ENCODE measurements at places on chromosomes 13 and 19.

GRCh38 chr13:107680115-107680514, 535.2 kb downstream of the LIG4 start:
- DNase-seq: no peak

DNA sequence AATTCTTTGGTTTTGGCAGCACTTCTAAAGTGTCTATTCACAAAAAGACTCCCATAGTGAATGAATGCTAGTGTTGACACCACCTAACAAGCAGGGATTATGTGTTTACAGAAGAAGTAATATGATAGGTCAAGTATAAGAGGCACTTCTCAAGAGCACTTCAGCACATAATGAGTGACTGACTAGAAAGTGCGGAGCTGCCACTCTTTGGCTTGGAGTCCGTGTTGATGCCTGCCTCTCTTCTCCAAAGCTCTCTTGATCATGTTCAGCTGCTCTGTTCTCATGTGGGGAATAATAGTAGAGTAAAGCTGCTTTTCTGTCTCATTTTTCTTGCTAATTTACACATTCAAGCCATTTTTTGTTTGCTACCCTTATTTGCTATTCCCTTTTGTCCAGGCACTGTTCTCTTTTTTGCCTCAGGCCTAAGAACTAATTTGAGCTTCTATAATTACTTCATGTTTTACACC, 22.7 kb upstream of the MAB21L1 start:
- DNase-seq: no peak

DNA sequence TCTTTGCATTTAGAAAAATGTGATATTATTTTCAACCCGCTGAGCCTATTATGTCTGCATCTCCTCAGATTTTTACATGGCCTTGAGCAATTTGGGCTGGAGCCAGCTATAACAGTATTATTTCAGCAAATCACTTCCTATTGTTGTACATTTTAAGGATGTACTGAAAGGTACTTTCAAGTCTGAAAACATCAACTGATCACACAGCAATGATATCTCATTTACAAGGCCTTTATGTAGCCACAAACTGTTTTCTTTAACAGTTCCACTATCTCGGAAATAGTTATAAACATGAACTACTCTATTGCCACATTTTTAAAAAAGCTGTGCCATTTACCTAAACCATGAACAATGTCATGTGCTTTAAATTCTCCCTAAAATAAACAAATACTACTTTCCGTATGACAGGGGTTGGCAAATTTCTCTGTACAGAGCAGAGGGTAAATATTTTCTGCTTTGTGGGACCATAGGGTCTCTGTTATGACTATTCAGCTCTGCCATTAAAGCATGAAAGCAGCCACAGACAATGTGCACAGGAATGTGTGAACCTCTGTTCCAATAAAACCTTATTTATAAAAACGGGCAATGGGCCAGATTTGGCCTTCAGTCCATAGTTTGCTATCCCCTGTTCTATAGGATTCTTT, 560.4 kb downstream of the GPC6 start:
- DNase-seq: no peak

- DNase-seq: no peak
Measured at GRCh38 chr13:45240143-45240542, 39.3 kb upstream of the KCTD4 start.

DNA sequence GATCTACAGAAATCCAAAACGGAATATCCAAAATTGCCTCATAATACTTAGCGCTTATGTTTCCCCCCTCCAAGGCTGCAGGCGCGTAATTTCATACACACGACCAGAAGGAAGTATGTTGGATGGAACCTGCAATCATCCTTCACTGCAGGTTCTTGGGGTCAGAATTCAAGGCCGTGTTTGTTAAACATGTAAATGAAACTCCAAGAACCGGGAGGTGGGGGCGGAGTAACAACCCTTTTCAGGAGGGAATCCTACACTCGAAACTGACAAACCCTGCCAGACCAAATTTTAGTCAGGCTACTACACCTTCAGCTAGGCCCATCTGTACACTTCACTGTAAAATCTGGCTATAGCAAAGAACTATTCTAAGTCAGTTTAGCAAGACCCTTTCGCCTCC, 1.3 kb downstream of the ZNF607 start:
- no peak for DNase-seq

- no peak for DNase-seq
Measured at GRCh38 chr19:49421039-49421877, 2.0 kb downstream of the PTH2 start.

GRCh38 chr13:39023761-39024160, 14.1 kb downstream of the PROSER1 start:
- no peak for DNase-seq

DNA sequence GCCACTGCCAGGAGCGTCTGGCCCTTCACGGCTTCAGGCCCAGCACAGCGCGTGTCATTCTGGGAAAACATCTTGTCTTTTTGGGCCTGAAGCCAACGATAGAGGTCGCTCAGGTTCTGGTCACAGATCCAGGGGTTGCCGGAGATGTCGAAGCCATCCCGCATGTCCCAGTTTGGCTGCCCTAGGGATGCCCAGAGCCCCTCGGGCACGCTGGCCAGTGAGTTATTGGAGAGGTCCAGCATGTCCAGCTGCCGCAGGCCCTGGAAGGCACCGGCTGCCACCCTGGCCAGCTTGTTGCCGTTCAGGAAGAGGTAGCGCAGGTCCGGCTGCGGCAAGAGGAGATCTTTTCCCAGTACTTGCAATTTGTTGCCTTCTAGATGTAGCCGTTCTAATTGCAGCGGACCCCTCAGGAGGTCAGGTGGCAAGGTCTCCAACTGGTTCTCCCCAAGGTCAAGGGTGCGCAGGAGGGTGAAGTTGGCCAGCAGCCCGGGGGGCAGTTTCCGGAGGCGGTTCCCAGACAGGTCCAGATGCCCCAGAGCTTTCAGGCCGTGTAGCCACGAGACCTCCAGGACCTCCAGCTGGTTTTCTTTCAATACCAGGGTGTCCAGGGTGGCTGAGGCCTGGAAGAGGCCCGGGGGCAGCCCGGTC, 1.8 kb downstream of the LRG1 start:
- no peak for DNase-seq

DNA sequence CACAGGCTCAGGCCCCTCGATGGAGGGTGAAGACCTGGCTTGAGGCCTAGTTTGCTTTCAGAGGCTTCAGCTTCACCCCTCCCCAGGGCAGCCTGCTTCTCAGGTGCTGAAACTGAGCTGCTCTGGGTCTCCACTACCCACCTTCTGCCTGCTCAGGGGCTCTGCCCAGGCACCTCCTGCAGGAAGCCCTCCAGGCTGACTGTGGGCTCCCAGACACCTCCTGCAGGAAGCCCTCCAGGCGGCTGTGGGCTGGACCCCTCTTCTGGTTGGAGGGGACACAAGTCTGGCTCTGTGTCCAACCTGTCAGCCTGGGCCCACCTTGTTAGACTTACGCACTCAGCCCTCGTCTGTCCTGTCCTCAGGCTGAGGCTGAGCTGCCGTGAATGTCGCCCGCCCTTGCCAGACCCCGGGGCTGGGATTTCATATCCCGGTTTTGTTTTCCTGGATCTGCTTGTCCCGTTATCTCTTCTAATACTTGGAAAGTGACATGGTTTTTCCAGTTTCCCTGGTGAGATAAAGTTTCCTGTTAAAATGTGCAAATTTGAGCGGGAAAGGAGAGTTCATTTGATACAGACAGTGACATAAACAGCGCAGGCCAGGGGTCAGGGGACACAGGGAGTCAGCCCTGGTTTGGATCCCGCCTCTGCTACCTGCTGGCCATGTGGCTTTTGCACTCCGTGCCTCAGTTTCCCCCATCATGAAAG, 20.8 kb upstream of the MISP start:
- no peak for DNase-seq

DNA sequence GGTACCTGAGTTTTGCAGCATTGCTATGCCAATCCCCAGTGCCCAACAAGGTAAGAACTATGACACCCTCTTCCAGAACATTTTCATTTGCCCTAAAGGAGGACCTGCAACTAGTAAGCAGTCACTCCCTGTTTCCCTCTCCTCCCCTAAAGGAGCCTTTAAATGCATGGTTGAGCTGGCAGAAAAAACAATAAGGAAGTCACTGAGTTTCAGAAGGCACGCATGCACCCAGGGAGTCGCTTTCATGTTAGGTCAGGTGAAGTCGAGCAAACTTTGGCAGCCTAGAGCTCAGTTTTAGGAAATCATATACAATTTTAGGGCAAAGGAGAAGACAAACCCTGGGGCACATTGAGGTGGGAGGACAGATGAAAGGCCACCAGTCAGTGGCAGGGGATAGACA, 11.8 kb downstream of the NLRP11 start:
- DNase-seq: no peak

Measured in HS-5 (cell line).